ENCODE measurements at places on chromosomes 3 and 15.

DNA sequence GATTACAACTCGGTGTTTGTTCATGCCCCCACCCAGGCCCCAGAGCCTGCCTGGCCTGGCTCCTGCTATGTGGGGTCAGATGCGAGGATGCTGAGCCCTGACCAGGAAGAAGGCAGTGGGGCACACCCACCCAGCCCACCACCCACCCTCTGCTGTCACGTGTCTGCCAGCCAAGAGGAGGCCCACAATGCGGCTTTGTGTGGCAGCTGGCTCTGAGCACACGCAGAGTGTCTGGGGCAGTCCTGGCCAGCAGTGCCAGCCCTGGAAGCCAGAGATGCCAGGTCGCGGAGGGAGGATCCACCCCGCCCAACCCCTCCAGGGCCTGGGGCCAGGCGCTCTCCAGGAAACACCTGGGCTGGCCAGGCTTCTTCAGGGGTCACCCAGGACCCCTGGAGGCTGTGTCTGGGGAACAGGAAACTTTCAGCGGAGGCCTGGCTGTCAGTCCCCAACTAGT lies 26.4 kb upstream of the KLF13 start:
- DNase-seq = no peak

- no peak for DNase-seq
These were observed 39.1 kb downstream of the OCA2 start for GRCh38 chr15:28060005-28060404.

GRCh38 chr3:110027446-110028080 lies 690.2 kb upstream of the DPPA4 start:
- DNase-seq = no peak

- no peak for DNase-seq
These were observed 251.4 kb downstream of the MAGI1 start for GRCh38 chr3:65787340-65787739.

DNA sequence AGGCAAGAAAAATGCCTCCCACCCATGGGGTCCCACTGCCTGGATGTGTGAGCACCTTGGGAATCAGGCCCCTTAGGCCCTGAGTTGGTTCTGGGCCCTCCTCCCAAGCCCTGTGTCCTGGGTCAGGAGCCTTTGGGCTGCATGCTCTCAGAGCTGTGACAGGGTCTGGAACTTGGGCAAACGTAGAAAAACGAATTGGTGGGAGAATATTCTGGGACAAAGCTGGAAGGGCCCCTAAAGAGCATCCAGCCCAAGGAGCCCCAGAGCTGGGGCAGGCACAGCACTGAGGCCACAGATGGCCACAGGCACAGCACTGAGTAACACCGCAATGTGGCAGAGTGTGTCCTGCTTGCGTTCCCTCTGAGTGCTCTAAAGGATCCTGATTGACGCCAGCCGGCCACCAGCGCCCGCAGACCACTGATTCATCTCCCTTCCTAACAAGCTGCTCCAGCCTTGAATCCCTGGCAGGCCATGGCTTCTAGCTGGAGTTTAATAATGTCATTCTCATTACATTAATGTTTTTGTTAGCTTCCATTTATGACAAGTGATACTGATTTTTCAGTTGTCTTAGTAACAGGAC lies 18.6 kb upstream of the SEC13 start:
- DNase-seq = no peak
